ENCODE measurements at places on chromosomes 7 and 10. TPM values are rescaled to one million over a fixed set of nuclear protein-coding genes. Genes with fewer than 3 reads are reported as not detected.
A peak's percentile ranks its signal among the peaks of the same experiment; 100 is the strongest.

GRCh38 chr10:4181621-4182049 is 396.6 kb upstream of the KLF6 start:
- no peak for DNase-seq

TMEM139 gene
- polyA plus RNA-seq, result 4.9 TPM

GRCh38 chr10:29214551-29214950 is 74.3 kb upstream of the LYZL1 start:
- no peak for DNase-seq

DNA sequence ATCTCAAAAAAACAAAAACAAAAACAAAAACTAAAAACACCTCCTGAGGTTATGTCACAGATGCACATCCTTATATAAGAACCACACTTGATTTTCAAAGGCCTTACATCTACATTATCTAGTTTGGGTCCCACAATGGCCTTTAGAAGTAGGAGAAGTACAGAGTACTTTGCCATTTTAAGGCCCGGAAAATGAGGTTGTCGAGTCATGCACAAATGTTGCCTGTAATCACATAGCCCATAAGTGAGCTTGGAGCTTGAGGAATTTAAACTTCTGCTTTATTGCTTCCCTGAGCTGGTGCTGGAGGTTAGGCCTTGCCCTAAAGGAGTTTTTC is 9.7 kb upstream of the MKRN1 start:
- no peak for DNase-seq

- DNase-seq, result no peak
These were observed 28.9 kb downstream of the ADAP1 start for GRCh38 chr7:925601-926000.

DNA sequence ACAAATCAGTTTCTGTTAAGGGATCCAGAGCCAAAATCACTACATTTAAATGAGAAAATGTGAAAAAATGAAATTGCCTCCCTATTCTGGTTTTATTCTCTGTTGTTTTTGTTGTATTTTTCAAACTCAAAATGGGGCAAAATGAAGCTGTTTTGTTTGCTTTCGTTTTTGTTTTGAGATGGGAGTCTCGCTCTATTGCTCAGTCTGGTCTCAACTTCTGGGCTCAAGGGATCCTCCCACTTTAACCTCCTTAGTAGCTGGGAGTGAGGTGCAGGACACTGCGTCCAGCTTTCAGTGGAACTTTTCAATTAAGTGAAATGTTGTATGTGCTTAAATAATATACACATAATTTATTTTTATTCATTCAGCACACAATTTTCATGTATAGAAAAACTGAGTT is 205.0 kb downstream of the SORCS1 start:
- no peak for DNase-seq

DNA sequence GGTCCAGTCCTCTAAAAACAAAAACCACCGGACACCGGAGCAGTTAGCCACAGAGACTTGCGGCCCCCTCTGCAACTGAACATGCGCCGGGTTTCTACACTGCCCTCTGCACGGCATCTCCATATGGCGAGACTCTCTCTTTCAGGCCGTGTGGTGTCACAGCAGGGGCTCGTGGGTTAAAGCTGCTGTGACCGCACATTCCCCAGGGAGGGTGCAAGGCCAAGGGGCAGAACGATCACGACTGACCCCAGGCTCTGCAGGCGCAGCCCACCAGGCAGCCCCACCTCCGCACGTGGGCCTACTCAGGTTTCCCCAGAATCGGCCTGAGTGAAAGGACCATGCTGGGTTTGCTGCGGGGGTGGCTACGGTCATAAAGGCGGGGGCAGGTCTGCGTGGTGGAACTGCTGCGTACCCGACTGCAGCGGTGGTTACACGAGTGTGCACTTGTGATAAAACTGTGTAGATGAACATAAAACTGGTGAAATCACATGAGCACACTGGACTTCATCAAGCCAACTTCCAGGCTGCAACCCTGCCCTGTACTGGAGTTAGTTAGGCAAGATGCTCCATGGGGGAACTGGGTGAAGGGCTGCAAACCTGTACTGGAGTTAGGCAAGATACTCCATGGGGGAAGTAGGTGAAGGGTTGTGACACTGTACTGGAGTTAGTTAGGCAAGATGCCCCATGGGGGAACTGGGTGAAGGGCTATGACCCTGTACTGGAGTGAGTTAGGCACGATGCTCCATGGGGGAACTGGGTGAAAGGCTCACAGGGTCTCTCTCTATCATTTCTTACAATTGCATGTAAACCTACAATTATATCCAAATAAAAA is 81.4 kb upstream of the PPP2R2D start:
- DNase-seq, result no peak

HPS1 gene
- polyA plus RNA-seq, result 37.2 TPM

- peak; percentile 46 for DNase-seq
These were observed 25.2 kb downstream of the LOXL4 start for GRCh38 chr10:98242823-98243222.

CELF2 gene
- 40.6 TPM for polyA plus RNA-seq

- DNase-seq, result no peak
These were observed 144.2 kb downstream of the BMS1 start for GRCh38 chr10:42926843-42927242.

- DNase-seq, result no peak
These were observed 105.7 kb upstream of the FAM20C start for GRCh38 chr7:86629-87028.

LDB3 gene
- polyA plus RNA-seq, result 27.1 TPM

GRCh38 chr7:77244222-77244934 is 44.8 kb upstream of the FGL2 start:
- DNase-seq, result no peak

DNA sequence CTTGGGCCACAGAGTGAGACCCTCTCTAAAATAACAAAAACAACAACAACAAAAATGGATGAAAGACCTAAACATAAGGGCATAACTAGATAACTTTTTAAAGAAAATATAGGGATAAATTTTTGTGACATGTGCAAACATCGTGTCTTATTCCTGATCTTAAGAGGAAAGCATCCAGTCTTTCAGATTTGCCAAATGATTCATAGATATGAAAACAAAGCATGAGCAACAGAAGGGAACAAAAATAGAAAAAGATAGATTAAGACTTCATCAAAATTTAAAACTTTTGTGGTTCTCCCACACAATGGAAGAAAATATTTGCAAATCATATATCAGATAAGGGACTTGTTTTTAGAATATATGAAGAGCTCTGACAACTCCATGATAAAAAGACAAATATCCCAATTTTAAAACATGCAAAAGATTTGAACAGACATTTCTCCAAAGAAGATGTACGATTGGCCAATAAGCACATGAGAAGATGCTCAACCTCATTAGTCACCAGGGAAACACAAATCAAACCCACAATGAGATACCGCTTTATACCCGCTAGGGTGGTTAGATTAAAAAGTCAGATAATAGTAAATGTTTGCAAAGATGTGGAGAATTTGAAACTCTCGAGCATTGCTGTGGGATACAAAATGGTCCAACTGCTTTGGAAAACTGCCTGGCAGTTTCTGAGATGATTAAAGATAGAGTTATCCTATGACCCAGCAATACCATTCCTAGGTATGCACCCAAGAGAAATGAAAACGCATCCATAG is 20.3 kb downstream of the PPIF start:
- no peak for DNase-seq

LBX1 gene
- 1.5 TPM for polyA plus RNA-seq

GRCh38 chr7:117386110-117386706 is 41.1 kb downstream of the ASZ1 start:
- DNase-seq, result no peak

- DNase-seq, result peak; percentile 54
These were observed 277.6 kb downstream of the REEP3 start for GRCh38 chr10:63798599-63799498.

CREB5 gene
- 14.8 TPM for polyA plus RNA-seq

SYT15B gene
- 7.1 TPM for polyA plus RNA-seq

- no peak for DNase-seq
These were observed 21.9 kb upstream of the GATAD1 start for GRCh38 chr7:92425311-92425947.

DNA sequence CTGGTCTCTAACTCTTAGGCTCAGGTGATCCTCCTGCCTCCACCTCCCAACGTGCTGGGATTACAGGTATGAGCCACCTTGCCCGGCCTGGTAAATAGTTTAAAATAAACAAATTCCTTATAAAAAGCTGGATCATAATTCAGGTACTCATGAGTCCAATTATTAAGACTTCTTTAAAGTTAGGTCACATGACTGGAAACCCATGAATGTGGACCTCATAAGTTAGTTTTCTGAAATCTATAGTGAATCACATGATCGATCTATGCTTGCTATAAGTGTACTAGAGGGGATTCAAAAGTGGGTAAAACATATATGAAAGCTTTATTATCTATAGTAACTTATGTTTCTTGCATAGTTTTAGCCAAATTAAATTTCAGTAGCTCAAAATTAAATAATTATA is 14.3 kb downstream of the NT5C3A start:
- no peak for DNase-seq

DNA sequence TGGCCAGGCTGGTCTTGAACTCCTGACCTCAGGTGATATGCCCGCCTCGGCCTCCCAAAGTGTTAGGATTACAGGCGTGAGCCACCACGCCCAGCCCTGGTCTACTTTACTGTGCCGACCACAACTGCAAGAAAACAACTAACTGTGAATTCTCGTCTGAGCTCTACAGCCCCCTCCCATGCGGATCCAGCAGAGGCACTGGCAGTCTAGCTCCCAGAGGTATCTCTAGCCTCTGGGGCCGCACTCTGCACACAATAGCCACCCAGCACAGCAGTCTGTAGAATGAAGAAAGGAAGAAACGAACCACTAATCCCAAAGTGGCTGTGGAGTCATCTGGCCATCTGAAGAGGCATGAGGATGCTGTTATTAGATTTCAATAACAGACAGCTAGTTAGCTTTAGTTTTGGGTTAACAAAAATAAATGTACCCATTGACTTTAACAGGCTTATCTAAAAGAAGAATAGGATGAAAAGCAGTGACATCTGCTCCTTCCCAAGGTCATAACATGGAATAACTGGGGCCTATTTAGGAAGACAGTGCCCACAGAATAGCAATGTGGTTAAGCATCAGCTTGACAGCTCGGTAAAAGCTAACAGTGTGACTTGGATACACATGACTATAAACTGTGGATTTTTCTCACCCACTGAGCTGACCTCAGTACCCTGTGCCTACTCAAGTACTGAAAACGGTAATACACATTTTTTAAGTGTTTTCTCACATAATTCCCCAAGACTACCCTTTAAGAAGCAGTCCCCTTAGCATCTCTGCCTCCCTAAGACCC is 131.9 kb downstream of the TNS3 start:
- no peak for DNase-seq

GDF2 gene
- polyA plus RNA-seq, result 0.09 TPM

CREM gene
- polyA plus RNA-seq, result 38.6 TPM

SUV39H2 gene
- 26.7 TPM for polyA plus RNA-seq

- no peak for DNase-seq
These were observed at the start of gene EVX1 for GRCh38 chr7:27242555-27243339. Gene EVX1, plus strand, starts transcription at chr7:27242802. Its CDS starts 229 bp downstream, at chr7:27243031.

ZNF775 gene
- 4.6 TPM for polyA plus RNA-seq

DNA sequence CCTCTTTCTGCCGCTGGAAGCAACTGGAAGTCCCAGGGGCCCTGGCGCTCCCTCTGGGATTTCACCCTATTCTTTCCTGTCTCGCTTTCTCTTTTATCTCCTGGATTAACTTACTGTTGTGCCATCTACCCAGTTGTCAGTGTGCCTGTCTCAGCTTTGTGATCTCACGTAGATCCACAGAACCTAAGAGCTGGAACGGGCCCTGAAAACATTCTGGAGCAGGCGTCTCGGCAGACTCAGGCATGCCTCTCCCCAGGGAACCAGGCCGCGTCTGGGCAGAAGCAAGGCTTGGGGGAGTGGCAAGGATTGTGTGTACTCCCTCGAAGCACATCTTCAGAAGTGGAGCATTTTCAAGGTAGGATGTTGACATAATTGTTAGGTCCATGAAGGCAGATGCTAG is 87.2 kb downstream of the KCNMA1 start:
- DNase-seq, result no peak

- no peak for DNase-seq
These were observed 61.1 kb upstream of the SAMD8 start for GRCh38 chr10:75050149-75050919.
